ENCODE measurements at places on chromosomes 2 and 18.

- DNase-seq, result peak; percentile 35
Observed at GRCh38 chr18:21391074-21391673, 149.1 kb downstream of the GREB1L start.

- DNase-seq, result no peak
Observed at GRCh38 chr18:6776188-6776587, 46.7 kb downstream of the ARHGAP28 start.

- no peak for DNase-seq
Observed at GRCh38 chr18:49934457-49934856, 121.1 kb upstream of the ACAA2 start.

GRCh38 chr2:141464995-141465394 is 665.8 kb downstream of the LRP1B start:
- no peak for DNase-seq

DNA sequence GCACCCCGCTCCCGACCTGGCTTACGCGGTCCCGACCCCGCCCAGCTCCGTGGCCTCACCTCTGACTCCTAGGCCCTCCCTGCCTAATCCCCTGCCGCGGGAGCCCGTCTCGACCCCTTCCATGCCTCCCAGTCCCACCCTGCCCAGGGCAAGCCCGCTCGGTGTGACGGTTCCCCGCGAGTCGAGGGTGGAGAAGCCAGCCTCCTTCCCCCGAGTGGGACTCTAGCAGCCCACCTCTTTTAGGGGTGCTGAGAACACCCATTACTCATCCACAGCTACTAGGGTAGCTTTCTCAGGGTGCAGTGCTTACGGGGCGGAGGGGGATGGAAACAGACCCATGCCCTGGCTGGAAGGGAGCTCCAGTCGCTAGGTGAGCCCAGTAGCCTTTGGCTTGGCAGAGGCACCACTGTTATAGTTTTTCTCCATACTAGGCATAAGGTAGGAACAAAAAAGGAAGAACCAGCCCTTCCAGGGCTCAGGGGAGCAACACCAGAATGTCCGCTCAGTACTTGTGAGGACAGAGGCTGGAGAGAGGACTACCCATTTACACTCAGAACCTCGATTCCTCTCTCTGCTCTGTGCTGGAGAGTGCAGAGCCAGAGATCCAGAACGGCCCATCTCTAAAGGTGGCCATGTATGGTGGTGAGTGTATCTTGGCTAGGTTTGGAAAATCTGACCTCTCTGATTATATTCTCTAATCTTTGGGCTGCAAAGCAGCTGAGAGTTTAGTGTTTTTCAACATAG is 606 bp downstream of the AGBL5 start:
- DNase-seq, result no peak

DNA sequence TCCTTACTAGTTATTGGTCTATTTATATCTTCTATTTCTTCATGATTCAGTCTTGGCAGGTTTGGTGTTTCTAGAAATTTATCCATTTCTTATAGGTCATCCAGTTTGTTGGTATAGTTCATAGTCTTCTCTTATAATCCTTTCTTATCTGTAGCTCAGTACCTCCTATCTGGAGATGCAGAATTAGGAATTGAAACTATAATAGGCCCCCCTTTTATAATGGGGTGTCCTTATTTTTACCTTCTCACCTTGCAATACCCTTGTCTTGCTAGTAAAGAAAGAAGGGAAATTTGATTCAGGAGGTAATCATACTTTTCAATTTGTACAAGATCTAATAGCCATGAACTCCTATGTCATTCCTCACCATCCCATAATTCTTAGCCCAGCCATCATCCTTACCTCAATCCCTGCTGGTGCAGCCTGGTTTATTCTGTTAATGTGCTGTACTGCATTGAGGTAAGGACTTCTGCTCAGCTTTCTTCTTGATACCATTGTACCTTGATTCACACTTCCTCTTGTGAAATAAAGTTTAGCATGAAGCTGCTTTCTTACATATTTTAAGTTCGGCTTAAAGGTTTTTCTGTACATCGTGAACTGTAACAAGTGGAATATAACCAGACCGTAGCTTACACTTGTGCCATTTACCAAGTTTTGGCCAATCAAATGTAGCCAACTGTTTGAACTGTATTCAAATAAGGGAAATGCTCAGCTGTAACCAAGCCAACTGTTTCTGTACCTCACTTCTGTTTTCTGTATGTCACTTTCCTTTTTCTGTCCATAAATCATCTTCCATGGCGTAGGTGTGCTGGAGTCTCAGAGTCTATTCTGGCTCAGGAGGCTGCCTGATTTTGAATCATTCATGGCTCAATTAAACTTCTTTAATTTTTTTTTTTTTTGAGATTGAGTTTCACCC is 40.1 kb upstream of the PTH2R start:
- DNase-seq, result no peak

GRCh38 chr18:63591725-63592124 is 4.6 kb downstream of the SERPINB13 start:
- DNase-seq, result no peak

DNA sequence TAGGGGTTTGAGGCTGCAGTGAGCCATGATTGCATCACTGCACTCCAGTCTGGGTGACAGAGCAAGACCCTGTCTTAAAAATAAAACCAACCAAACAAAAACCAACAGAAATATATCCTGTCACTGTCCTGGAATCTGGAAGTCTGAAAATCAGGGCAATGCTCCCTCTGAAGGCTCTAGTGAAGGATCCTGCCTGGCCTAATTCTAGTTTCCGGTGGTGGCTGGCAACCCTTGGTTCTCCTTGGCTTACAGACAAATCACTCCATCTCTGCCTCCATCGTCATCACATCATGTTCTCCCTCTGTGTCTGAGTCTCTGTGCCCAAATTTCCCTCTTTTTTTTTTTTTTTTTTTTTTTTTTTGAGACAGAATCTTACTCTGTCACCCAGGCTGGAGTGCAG is 15.9 kb upstream of the VPS4B start:
- DNase-seq, result no peak

- no peak for DNase-seq
Observed at GRCh38 chr2:195664528-195664927, 7.5 kb downstream of the SLC39A10 start.

- DNase-seq, result no peak
Observed at GRCh38 chr18:25279556-25279955, 72.4 kb downstream of the ZNF521 start.

GRCh38 chr2:118902266-118903028 is 39.5 kb upstream of the MARCO start:
- DNase-seq, result no peak

DNA sequence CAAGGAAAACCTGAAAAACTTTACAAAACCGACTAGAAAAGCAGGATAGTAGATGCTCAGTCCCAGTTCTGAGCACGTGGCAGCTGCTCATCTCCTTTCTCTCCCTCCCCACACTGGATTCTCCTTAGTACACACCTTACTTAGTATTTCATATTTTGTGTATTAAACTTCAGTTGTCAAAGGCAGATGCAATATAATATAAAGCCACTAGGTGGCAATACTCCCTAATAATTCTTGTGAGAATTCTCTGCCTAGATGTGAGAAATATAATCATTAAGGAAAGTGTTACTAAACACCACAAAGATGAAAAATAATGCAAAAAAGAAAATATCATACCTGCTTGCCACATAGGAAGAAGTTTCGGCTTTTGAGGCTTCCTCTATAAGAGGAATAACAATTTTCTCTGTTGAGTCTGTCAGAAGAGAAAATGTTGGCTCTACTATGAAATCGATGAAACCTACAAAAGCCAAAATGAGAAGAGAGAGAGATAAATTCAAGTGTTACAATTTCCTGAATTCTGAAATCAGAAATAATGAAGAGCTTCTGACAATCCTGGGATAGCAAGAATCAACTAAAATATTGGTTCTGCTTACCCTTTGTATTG is 200.6 kb downstream of the PPP1R1C start:
- DNase-seq, result peak; percentile 37

DNA sequence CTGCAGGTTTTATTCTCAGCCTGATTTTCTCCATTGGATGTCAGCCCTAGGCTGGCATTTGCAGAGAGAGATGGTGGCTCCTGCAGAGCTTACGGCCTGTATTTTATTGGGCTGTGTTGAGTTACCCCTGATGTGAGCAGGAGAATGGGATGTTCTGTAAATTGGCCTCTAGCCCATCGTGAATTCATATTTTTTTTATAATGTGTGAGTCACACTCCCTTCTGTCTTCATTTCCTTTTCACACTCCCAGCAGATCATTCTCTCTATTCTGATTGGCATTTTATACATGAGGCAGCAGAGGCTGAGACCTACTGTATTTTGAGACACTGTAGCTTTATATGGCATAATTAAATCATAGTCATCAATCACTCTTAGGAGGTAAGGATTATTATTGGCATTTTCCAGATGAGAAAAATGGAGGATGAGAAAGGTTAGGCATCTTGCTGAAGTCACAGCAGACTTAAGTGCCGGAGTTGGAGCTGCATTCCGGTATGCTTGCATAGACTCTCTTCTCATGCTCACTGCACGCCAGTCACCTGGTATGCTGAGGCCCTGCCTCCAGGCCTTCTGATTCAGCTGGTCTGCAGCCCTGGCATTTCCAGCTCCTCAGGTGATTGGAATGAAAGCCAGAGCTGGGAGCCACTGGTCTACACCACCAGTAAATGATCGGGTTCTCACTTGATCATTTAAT is 142.4 kb downstream of the NEDD4L start:
- DNase-seq, result peak; percentile 79

DNA sequence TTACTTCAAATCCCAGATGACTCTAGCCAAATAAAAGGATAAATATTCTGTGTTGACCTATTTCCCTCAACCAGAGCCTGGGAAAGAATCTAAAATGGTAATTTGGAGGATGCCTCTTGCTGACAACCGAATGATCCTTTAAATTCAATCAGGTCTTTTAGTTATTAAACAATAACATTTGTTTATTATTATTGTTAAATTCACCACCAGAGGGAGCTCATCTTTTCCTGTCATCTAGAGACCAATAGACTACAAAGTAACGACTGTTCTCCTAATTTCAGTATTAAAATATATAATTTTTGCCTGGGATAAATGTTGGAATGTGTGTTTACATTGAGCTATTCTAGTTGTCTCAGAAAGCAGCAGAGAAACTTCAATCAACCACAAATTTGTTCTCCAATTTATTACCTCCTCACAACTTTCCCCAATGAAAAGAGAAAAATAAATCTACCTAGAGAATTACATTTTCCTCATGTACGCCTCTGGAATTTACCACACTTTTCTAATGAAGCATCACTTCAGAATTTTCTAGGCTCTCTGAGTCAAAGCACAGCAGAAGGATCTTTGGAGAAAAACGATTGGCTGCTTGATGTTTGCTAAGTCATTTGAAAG is 142.7 kb downstream of the SCG2 start:
- no peak for DNase-seq

GRCh38 chr2:7758073-7758759 is 841.0 kb downstream of the RNF144A start:
- DNase-seq, result no peak

- peak; percentile 44 for DNase-seq
Observed at GRCh38 chr2:52861596-52861995, 906.0 kb upstream of the CHAC2 start.

GRCh38 chr2:227388537-227389011 is 825 bp upstream of the SCYGR1 start:
- no peak for DNase-seq

- DNase-seq, result no peak
Observed at GRCh38 chr2:163173591-163173990, 335.0 kb upstream of the KCNH7 start.

DNA sequence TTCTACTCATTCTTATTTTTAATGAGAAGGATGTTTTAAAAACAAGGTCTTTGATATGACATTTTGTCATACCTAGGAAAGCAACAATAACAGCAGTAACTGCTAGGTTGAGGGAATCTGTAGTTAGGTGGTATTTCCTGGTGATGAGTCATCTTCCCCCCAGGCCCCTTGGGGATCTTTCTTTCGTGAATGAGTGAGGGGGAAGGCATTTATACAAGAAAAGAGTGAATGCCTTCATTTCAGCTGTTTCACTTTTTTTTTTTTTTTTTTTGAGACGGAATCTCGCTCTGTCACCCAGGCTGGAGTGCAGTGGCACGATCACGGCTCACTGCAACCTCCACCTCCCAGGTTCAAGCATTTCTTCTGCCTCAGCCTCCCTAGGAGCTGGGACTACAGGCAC is 108.6 kb downstream of the MAP4K4 start:
- DNase-seq, result peak; percentile 50

GRCh38 chr2:71348302-71348701 is 16.7 kb downstream of the ZNF638 start:
- no peak for DNase-seq

DNA sequence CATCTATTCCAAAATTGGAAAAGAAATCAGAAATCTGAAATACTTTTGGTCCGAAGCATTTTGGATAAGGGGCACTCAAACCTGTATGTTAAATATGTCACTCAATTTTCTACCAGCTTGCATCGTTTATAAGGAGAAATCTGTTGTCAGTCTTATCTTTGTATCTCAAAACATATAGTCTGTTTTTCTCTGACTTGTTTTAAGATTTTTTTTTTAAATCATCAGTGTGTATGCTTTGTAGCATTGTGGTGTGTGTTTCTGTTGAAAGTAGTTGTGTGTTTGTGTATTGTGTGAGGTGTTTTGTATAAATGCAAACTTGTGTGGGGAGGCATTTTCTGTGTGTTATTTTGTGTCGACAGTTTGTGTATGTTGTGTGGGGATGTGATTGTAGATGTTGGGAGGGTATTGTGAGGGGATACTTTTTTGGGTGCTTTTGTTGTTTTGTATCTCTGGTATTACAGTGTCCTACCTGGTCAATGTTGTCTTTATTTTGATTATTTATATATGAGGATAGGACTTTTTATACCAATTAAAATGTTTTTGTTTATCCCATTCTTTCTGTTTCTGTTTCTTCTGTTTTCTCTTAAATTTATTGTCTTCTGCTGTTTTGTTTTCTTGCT is 30.9 kb downstream of the SMCHD1 start:
- no peak for DNase-seq

DNA sequence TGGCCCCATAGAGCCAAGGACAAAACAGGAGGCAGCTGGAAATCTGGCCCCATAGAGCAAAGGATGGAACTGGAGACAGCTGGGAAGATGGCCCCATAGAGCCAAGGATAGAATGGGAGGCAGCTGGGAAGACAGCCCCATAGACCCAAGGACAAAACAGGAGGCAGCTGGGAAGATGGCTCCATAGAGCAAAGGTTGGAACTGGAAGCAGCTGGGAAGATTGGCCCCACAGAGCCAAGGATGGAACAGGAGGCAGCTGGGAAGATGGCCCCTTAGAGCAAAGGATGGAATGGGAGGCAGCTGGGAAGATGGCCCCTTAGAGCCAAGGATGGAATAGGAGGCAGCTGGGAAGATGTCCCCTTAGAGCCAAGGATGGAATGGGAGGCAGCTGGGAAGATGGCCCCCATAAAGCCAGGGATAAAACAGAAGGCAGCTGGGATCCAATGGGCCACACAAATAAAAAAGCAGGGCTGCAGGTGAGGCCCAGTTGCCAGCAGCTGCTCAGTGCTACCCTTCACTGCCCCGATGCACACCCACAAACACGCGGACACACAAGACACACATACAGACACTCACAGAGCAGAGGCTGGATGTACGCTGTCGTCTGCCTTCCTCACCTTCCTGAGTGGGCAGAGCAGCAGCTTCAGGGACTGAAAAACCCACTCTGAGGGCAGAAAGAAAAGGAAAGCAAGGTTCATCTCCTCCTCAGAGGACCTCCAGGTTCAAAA is 505.4 kb upstream of the MYT1L start:
- no peak for DNase-seq

GRCh38 chr2:179817181-179817841 is 44.1 kb downstream of the ZNF385B start:
- DNase-seq, result no peak

Data from RCC 7860 (cell line).